Calu3 (cell line): ENCODE measurements at places on chromosomes 1 and 21. TPM values are rescaled to one million over a fixed set of nuclear protein-coding genes. Genes with fewer than 3 reads are reported as not detected.

DNA sequence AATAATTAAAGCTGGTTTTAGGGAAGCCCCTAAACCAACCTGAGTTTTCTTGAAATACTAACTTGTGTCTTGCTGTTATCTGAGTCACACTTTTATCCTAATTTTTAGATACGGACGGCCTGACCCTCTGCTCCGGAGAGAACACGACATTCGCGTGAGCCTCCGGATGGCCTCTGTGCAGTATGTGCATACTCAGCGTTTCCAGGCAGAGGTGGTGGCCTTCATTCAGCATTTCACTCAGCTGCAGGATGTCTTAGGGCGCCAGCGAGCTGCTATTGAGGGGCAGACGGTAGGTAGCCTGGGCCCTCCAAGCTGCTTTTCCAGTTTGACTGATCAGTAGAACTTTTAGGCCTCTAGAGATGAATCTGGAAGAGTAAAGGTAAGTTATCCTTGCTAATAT, 63.6 kb downstream of the VPS13D start:
- no peak for DNase-seq

Gene ATAD3C
- 0.29 and 0.45 TPM in 2 replicates for total RNA-seq

- no peak for DNase-seq
Measured at GRCh38 chr1:62317021-62317768, 2.0 kb downstream of the KANK4 start.

GRCh38 chr1:5532811-5533210, 459.4 kb downstream of the NPHP4 start:
- DNase-seq: no peak

Gene SLC6A17
- total RNA-seq: 0.20 and 0.24 TPM in 2 replicates

- DNase-seq: no peak
Measured at GRCh38 chr1:198925567-198925966, 286.7 kb downstream of the PTPRC start.

Gene GOLT1A
- 3.5 and 5.6 TPM in 2 replicates for total RNA-seq

DNA sequence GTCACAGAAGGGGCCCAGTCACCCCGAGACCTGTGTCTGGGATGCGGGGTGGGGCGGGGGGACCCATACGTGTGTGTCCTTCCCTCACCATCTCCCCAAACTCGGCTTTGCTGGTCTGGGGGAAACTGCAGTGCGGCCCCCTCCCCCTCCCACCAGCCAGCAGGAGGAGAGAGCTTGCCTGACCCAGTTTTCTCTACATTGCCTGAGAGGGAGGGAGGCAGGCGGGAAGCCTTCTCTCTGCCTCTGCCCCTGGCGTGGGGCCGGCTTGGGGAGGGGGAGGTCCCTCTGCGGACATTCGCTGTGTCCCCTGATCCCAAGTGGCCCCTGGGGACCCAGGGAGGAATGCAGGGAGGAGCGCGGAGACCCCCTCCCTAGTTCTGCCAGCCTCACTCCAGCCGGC, 3.9 kb downstream of the EPHA8 start:
- DNase-seq: no peak

DNA sequence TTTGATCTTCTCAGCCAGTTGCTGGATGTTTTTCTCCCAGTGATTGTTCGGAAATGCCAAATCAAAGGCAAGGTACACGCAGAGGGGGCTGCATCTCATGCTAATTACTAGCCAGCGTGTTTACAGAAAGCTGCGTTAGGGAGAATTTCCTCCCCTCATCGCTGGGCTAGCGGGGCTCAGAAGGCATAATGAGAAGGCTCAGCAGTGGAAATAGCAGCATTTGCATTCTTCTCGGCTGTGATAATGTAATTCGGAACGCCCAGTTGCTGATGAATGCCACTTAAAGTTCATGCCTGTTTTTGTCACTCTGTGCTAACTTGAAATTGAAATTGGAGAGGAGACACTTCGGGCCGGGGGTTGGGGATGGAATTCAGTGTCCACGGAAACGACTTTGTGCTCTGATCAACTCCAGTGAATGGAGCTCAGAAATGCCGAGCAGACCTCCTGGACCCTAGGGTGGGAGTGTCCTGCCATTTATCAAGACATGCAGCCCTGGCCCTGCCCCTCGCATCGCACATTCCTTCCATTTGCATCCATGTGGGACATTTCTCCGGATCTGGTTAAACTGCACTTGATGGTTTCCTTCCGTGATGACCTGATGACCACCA, 313.4 kb upstream of the C1orf174 start:
- DNase-seq: no peak

Gene PCBP3
- total RNA-seq: 0.78 and 1.4 TPM in 2 replicates

- peak; percentile 60 for DNase-seq
Measured at GRCh38 chr1:235650341-235651169, 971 bp upstream of the GNG4 start.

Gene SERPINC1
- 0.59 TPM in 1 of 2 replicates, not detected in the other for total RNA-seq

GRCh38 chr1:14761291-14762153, 163.0 kb downstream of the KAZN start:
- DNase-seq: no peak

- no peak for DNase-seq
Measured at GRCh38 chr21:25535849-25536248, 71.4 kb downstream of the MRPL39 start.

DNA sequence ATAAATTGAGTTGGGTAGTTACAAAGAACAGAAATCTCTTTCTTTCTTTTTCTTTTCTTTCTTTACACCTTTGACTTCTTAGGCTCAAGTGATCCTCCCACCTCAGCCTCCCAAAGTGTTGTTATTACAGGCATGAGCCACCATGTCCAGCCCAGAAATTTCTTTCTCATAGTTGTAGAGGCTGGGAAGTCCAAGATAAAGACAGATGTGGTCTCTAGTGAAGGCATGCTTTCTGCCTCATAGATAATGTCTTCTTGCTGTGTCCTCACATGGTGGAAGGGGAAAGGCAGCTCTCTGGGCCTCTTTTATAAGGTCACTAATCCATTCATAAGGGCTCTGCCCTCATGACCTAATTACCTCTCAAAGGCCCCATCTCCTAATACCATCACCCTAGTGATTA, 64.0 kb upstream of the DNAJC6 start:
- DNase-seq: no peak

DNA sequence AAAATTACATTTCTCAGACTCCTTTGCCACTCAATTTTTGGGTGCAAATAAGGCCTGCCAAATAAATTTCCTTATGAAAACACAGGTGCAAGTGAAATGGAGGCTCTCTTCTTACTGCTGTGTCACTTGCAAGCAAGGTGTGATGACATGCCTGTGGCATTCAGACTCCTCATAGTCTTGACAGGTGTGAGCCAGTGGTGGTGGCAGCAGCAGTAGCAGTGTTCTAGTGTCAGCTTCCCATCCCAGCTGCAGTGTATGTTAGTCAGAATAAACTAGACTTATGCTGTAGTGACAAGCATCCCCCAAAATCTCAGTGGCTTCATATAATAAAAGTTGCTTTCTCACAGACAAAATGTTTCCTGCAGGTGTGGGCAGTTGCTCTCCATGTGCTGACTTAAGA, 3.8 kb upstream of the EEIG2 start:
- DNase-seq: no peak

Gene RHOU
- 6.5 and 8.2 TPM in 2 replicates for total RNA-seq

Gene NCF2
- total RNA-seq: 5.5 and 8.6 TPM in 2 replicates

GRCh38 chr1:244236101-244236500, 185.0 kb downstream of the ZBTB18 start:
- no peak for DNase-seq

Gene CITED4
- total RNA-seq: 81.2 and 85.2 TPM in 2 replicates

Gene CDK18
- 42.1 and 44.0 TPM in 2 replicates for total RNA-seq

- no peak for DNase-seq
Measured at GRCh38 chr1:212752934-212753497, 38.6 kb downstream of the NSL1 start.

Gene CCDC27
- not detected in 2 replicates for total RNA-seq

- DNase-seq: no peak
Measured at GRCh38 chr1:98386675-98387440, 274.7 kb upstream of the SNX7 start.

DNA sequence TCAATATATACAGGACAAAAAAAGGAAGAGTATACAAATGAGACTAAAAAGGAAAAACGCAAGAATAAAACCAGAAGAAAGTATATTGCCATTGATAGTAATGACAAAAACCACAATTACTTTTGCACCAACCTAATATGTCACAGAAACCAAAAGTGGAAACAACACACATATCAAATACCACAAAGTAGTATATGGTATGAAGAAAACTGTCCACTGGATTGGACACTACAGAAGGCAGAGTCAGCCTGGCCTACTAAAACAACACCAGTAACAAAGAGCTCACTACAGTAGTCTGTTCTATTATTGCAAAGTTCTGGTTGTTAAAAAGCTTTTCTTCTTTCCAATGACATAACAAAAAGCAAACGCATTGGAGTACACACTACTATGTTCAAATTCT, 17.7 kb downstream of the TESK2 start:
- no peak for DNase-seq

Gene RPTN
- not detected in 2 replicates for total RNA-seq

Gene NFYC
- 65.5 and 66.0 TPM in 2 replicates for total RNA-seq

GRCh38 chr21:42233067-42233961, 14.4 kb downstream of the ABCG1 start:
- peak; percentile 16 for DNase-seq

DNA sequence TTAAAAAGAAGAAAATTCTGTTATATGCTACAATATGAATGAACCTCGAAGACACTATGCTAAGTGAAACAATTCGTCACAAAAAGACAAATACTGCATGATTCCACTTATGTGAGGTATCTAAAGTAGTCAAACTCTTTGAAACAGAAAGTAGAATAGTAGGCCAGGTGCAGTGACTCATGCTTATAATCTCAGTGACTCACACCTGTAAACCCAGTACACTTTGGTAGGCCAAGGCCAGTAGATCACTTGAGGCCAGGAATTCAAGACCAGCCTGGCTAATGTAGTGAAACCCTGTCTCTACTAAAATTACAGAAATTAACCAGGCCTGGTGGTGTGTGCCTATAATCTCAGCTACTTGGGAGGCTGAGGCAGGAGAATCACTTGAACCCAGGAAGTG, 25.7 kb downstream of the EPHA10 start:
- peak; percentile 57 for DNase-seq

Gene CD2
- not detected in 2 replicates for total RNA-seq

- peak; percentile 77 for DNase-seq
Measured at GRCh38 chr1:153465811-153466636, 5.6 kb upstream of the S100A7 start.

Gene LAD1
- total RNA-seq: 209 and 244 TPM in 2 replicates

GRCh38 chr1:32695098-32695904, 7.3 kb downstream of the SYNC start:
- DNase-seq: peak; percentile 45
